ENCODE measurements at places on chromosomes 7 and 10.

DNA sequence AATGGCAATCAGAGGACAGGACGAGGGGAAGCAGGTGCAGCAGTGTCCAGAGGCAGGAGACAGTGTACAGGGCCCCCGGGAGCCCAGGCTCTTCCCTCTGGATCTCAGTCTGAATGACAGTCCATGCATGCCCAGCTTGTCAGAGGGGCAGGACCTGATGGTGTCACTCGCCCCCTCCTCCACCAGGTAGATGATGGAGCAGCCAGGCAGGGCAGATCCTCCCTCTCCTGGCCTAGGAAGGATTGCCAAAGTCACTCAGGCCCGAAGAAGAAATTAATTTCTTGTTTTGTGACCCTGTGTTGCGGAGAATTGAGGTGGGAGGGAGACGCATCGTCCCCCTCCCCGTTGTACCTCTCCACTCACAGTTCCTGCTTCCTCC, 4.0 kb downstream of the VSTM4 start:
- no peak for DNase-seq

DNA sequence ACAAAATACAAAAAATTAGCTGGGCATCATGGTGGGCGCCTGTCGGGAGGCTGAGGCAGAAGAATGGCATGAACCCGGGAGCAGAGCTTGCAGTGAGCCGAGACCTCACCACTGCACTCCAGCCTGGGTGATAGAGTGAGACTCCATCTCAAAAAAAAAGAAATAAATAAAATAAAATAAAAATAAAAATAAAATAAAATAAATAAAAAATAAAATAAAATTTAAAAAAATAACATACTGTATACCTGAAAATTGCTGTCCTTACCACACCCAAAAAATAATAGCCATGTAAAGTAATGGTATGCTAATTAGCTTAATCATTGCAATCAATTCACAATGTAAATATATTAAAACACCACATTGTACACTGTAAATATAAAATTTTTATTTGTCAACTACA, 3.4 kb downstream of the ZC3HAV1L start:
- DNase-seq, result no peak

DNA sequence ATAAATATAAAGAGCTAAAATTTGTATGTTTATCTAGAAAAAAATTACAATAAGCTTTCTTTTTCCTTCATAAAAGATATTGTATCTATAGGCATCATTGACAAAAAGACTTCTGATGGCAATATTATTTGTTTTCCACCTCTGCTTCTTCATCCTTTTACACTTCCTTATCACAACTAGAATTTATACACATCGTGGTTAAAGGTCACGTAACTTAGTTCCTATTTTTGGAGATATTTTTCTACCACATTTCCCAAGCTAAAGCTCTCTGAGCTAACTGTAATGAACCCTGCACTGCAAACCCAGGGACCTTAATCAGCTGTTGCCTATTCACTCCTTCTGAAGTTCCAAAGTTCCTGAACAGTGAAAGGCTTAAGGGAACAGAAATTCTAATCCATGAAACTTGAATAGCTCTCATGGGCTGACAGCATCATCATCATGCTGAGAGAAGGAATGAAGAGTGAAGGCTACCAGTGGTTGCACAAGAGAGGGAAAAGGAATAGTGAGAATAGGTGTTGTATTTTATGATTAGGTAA, 106.1 kb upstream of the SLC13A1 start:
- no peak for DNase-seq

DNA sequence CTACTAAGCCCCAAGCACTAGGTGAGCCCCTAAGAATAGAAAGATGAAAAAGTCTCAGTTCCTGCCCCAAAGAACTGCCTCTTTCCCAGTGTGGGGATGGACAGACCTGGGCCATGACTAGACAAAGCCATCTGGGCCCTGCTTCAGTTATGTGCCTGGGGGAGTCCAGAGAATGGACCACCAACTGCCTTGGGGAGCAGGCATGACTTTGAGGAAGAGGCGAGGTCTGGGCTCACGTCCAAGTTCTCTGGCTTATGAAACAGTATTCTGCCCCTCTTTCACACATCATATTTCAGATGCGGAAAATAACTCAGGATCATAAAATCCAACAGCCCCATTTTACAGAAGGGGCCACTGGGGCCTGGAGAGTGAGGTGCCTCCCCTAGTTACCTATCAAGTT, 80.3 kb downstream of the PLXNA4 start:
- DNase-seq, result no peak
